ENCODE measurements at places on chromosomes 4 and X.

GRCh38 chr4:45518832-45519231 is 605.0 kb downstream of the GABRG1 start:
- DNase-seq, result no peak

DNA sequence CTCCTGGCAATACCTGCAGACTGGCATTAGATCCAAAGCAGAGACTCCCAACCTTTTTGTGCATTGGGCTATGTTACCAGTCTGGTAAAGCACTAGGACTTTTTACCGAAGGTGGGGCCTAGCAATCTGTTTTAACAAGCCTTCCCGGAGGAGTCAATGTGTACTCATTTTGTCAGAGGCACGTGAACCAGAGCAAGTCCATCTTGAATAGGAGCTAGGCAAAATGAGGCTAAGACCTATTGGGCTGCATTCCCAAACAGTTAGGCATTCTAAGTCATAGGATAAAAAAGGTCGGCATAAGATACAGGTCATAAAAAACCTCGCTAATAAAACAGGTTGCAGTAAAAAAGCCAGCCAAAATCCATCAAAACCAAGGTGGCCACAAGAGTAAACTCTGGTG is 22.3 kb downstream of the ADGRA3 start:
- no peak for DNase-seq

- DNase-seq, result no peak
Measured at GRCh38 chrX:124518885-124519284, 172.5 kb downstream of the SH2D1A start.

DNA sequence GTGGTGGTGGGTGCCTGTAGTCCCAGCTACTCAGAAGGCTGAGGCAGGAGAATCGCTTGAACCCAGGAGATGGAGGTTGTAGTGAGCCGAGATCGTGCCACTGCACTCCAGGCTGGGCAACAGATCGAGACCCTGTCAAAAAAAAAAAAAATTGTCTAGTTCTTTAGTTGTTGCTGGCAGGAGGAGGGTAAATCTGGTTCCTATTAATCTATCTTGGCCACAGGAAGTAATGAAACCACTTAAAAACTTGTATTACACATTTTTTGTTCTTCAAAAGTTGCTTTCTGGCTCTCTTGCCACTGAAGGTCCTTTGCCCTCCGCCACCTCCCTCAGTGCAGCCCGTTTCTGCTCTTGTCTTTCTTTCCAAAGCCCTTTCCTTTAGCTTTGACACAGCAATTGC is 102.9 kb upstream of the ARSJ start:
- no peak for DNase-seq

DNA sequence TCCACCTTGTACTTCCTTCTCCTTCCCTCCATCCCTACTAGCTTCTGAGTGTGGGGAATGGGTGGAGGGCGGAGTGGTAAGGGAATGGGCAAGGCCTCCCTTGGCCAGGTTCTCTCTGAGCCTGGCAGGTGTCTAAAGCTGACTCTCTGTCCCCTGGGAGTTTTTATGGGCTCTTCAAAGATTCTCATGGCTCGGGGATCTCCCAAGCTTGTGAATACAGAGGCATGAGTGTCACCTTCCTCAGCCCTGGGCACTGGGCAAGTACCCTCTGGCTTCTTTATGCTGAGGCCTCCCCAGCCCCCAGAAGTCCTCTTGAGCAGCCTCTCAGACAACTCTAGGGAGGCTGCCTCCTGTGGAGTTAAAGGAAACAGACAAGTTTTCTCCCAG is 32.5 kb upstream of the DDX3X start:
- DNase-seq, result no peak

DNA sequence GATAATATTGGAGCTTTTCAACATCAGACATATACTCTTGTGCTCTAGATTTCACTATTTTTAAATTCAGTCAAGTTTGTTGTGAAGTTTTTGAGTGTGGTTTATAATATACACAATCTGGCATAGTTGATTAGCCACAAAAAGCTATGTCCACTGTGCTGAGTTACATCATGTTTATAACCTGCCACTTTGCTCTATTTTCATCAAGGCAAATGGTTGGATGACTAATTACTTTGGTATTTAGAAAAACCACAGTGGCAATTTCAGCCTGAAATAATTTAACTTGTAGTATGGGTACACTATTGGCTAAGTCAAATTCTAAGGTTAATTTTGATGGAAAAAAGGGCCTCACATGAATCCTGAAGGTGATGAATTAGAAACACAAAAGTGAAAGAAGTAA is 262.6 kb downstream of the C4orf33 start:
- no peak for DNase-seq

All from smooth muscle cell of the brain vasculature (primary cell).